GM12878 (cell line): ENCODE measurements at places on chromosomes 11 and 22.

- no peak for DNase-seq
These were observed 60.6 kb upstream of the RASD2 start for GRCh38 chr22:35479985-35480550.

DNA sequence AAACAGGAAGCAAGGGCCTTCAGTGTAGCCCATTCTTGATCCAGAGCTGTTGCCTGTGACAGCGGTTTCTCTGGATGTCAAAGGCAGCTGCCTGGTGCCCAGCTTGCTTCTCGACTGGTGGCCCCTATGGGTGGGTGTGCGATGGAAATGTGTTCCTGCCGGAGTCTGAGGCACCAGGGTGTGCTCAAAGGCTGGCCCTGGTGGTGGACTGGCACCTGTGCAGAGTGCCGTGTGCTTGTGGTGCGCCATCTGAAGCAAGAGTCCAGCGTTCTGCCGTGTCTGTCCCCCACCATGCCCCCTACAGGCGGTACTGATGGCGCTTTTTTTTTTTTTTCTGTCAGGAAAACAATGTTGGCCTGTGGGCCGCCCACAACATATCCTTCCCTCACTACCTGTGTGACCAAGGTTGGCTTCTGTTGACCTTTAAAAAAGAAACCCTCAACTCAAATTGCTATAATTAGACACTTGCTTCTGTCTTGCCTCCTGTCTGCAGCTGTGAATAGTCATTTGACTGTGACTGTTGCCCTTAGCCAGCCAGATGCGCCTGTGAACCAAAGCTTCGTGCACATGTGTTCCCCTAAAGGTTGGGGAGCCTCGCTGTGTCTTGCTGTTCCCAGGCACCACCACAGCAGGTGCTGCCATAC lies 4.7 kb upstream of the RANBP1 start:
- no peak for DNase-seq

DNA sequence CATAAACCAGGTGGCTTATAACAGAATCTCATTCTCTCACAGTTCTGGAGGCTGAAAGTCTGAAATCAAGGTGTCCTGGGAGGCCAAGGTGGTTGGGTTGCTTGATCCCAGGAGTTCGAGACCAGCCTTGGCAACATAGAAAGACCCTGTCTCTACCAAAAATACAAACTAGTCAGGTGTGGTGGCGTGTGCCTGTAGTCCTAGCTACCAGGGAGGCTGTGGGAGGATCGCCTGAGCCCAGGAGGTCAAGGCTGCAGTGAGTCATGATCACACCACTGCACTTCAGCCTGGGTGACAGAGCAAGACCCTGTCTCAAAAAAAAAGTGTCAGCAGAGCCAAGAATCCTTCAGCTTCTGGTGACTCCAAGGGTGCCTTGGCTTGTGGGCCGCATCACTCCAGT lies 8.9 kb upstream of the PRR5 start:
- no peak for DNase-seq

GRCh38 chr11:35927682-35928081 lies 16.2 kb upstream of the LDLRAD3 start:
- DNase-seq: no peak

GRCh38 chr11:62694455-62695167 lies 5.3 kb upstream of the LRRN4CL start:
- no peak for DNase-seq

DNA sequence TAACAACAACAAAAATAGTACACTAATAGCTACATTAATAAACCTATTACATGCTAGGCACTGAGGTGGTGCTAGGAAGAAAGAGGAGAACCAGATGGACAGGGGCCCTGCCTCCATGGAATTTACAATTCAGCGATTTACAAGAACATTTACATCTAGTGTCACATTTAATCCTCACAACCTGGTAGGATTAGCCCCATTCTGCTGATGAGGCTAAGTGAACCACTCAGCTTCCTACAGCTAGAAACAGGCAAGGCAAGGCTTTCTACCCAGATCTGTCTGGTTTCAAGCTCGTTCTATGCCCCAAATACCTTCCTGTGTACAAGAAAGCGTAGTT lies 368.4 kb downstream of the BUD13 start:
- DNase-seq: no peak

DNA sequence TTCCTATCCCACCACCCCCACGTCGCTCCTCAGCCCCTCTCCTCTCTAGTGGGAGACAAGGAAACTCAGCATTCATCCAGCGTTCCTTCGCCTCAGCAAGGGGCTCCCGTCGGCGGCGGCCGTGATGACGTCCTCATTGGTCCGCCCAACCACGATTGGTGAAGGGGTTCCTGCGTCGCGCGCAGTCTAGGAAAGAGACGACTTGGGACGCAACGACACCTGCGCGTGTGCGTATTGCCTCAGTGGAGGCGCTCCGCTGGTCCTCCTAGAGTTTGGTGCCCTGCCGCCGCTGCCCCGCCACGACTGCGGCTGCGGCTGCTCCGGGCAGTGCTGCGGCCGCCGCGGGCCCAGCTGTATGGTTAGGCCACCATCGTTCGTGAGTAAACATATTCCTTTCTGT lies 56.6 kb downstream of the CCDC81 start:
- DNase-seq: no peak

GRCh38 chr22:41888627-41889200 lies 26.2 kb downstream of the SHISA8 start:
- DNase-seq: no peak

GRCh38 chr11:72773291-72773690 lies 20.6 kb downstream of the STARD10 start:
- no peak for DNase-seq

GRCh38 chr11:38814670-38815069 lies 2216.6 kb upstream of the RAG2 start:
- no peak for DNase-seq

DNA sequence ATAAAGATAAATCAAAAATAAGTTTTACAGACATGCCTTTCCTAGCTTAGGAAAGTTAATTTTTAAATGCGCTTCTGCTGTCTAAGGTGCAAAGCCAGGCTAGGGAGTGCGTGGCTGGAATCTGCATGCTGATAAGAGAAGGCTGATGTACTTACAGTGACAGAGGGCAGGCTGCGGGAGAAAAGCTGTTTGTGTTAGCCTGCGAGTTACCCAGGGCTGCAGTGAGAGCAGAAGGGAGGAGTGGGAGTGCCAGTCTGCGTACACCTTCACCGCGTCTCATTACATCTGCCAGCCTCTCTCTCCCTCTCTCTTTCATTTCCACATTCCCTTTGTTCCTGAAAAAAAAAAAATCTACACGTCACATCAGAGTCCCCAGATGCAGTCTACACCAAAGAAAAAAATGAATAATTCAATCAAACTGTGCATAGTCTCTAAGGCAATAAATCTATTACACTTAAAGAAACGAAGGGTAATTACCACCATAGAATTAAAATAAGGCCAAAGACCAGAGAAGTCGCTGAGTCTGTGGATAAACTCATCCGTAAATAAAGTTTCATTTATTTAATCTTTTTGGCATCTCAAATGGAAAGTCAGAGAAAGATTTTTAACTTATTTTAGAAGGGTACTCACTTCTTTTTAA lies 126.4 kb upstream of the C11orf58 start:
- no peak for DNase-seq

DNA sequence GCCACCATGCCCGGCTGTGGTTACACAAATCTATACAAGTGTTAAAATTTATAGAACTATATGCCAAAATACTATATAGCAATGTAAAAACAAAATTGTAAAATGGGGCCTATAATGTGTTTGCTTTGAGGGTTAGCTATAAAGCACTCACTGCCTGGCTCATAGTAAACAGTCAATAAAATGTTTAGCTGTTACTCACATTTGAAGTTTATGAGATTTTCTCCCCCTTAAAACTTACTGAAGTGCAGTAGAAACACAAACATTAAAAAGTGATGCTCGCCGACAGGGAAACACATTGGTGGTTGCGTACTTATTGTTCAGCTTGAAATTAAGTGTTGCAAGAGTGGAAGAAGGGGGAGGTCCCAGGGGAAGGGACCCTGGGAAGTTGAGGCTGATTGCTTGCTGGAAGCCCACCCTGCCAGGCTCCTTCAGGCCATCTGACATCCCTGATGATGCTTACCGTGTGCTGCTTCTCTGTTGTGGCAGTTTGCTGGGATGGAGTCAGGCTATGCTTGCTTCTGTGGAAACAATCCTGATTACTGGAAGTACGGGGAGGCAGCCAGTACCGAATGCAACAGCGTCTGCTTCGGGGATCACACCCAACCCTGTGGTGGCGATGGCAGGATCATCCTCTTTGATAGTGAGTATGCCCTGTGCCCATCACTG lies 52.1 kb downstream of the KREMEN1 start:
- no peak for DNase-seq

DNA sequence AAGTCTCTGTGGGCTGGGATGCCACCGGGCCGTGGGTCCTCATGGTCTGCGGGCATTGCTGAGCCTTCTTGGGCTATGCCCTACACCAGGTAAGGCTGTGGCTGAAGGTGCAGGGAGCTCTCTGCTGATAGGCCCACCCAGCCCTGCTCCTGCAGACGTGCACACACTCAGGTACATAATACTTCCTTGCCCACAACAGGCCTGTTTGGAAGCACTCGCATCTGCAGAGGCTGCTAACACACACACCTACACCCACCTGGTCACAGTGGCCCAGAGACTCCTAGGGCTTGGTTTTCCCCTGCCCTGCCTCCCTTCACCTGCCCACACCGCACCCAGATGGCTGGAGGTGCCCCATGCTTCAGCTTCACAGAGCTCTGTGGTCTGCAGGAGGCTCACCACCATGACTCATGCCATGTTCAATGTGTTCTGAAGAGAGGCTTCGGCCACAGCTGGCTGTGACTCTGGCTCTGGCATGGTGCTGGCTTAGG lies 72.8 kb upstream of the KCNQ1OT1 start:
- no peak for DNase-seq

DNA sequence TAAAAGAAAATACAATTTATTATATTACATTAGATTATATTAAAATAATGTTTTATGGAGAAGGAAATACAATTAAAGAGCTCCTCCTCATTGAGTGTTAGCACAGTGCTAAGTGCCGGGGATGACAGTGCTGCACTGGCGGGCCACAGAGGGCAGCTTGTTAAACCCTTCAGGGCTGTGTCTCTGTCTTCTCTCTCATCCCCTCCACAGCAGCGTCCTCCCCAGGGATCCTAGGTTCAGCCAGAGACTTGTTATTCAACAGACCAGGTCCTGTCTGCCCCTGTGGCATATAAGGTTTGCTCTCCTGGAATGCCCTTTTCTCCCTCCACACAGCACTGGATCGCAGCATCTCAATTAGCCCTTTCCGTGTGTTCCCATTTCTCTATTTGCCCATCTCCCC lies 14.2 kb downstream of the THYN1 start:
- no peak for DNase-seq
